Iris pigment epithelial cell (primary cell): ENCODE measurements at places on chromosomes 3 and 15.

DNA sequence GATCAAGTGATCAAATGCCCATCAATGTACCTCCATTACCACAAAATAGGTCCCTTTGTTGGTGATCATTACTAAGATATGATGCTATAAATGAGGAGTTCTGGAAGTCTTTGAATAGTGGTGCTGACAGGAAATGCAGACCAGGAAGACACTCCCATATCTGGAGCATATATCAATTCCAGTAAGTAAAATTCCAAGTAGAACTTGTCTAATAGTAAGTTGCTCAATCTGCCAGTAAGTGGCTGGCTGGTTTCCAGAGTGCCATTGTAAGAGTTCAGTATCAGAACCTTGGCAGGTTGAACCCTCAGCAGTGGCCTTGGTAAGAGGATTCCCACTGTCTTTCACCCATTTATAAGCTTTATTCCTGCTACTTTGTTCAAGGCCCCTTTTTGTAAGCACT, 379.9 kb upstream of the RBMS3 start:
- peak; percentile 72 for DNase-seq

DNA sequence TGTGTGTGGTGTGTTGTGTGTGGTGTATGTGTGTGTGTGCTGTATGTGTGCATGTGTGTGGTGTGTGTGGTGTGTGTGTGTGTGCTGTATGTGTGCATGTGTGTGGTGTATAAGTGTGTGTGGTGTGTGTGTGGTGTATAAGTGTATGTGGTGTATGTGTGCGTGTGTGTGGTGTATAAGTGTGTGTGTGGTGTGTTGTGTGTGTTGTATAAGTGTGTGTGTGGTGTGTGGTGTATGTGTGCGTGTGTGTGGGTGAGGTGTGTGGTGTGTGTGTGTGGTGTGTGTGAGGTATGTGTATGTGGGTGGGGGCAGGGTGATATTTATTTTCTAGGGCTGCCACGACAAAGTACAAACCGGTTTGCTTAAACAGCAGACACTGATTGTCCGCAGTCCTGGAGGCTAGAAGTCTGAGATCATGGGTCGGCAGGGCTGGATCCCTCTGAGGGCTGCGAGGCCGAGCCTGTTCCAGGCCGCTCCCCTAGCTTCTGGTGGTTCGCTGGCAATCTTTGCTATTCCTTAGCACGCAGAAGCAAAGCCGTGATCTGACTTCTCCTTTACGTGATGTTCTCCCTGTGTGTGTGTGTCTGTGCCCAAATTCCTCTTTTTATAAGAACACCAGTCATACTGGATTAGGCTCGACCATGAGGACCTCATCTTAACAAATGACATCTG, 160.2 kb downstream of the XXYLT1 start:
- DNase-seq: no peak

GRCh38 chr15:101048581-101049030, 129.4 kb downstream of the LRRK1 start:
- no peak for DNase-seq

DNA sequence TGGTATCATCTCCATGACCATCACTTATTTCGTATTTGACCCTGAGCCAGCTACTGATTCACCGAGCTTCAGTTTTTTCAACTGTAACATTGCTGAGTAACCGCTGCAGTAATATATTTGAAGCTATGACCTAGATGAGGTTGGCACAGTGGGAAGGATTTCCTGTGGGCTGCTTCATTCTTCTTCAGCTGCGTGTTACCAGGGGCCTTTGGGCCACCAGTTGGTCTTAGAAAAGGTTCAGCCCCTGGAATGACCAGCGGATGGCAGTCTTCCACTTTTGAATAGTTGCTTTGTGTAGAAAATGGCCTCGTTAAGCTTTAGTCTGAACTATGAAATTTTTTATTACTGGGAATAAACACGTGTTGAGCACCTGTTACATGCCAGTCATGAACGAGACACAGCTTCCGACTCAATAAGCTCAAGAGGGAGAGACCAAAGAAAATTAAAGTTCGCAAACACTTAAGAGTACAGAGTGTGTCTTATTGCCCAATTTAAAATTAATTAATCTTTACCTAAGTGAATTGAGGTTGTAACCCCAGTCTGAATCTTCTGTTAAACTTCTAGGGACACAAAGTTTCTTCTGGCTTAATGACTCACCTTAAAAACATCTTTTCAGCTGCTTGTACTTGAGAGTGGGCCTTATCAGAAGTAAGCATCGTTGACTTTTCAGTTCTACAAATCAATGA, 57.6 kb upstream of the NR2E3 start:
- peak; percentile 97 for DNase-seq

DNA sequence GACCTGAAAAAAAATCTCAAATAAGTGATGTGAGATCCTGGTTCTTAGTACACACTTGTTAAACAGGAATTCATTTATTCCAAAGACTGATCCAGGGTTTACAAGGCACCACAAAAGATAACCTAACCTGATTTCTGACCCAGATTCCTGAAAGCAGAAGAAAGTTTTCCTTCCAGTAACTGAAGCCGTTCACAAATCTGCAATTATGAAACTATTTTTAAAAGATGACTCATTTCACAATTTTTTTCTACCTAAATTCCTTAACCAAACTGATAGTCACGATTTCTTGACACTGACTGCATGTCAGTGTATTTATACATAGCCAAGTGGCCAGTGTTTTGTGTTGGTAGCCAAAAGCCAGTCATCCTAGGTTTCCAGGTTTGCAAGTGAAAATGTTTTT, 17.1 kb downstream of the SLC9A9 start:
- DNase-seq: peak; percentile 52

- no peak for DNase-seq
These were observed 41.5 kb upstream of the ATP2B2 start for GRCh38 chr3:10546820-10547263.

DNA sequence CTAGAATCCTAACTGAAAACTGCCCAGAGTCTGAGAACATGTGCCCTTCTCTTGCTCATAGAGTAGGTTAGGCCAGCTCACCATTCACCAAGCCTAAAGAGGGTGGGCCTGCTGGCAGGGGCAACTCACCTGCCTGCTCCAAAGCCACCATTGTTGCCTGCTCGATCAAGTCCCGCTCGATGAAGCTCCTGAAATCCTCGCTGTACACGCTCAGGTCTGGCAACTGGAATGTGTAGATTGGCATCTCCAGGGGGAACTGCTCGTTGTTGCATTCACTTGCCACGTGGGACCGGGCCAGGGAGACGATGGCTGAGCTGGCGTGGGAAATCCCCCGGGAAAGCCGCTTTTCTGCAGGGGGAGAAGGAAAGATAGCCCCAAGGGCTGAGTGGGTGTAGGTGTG, 232.2 kb downstream of the KLF13 start:
- DNase-seq: no peak

- DNase-seq: peak; percentile 46
These were observed 147.1 kb downstream of the PGPEP1L start for GRCh38 chr15:98860281-98861041.

DNA sequence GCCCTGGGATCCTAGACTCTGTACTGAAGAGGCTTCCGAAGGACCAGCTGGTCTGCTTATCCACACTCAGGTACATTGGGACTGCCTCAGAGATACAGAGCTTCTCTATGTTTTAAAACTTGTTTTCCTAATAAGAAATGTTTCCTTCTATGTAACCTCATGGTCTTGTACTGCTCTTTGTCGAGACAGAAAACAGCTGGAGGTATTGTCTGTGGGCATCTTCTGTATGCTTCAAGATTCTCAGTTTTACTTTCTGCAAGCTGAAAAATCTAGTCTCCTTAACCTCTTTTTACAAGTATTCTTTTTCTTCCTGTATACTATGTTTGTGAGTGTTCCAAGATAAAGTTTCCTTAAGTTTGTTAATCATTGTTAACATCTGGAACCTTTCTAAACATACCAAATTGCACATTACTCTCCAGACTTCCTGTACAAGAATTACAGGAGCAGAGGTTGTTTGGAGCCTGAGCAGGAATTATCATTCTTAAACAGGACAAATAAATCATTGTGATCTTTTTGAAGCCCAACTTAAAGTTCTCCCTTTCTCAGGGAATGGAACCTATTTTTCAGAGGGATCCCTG, 358.3 kb upstream of the CFAP20DC start:
- no peak for DNase-seq

DNA sequence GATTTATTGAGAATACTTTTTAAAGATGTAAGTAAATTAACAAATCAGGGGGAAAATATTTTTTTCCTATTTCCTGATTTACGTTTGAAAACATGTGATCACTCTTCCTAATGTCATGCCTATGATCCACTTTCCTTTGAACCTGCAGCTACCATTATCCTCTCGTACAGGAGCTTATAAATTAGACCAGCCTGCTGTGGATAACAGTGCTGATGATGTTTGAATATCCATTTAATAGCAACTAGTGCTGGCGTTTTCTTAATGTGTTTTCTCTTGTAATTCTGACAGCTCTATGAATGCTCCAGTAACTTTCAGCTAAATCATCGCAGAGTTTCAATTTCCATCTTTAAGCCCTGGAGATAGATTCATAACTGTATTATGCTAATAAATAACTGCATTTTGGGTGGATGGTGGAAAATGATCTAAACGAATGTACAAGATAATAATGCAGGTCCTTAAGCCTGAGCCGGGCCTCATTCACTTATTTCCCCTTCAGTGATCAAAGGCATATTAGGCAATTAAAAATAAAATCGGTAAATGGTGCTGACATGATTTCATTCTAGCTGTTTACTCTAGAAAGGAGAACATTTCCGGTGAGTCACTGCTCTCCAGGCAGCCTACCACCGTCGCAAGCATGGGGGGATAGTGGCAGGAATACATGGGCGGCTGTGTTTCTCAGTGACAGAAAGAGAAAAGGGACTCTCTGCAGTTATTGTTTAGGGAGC, 58.5 kb upstream of the SLC24A5 start:
- DNase-seq: peak; percentile 77

DNA sequence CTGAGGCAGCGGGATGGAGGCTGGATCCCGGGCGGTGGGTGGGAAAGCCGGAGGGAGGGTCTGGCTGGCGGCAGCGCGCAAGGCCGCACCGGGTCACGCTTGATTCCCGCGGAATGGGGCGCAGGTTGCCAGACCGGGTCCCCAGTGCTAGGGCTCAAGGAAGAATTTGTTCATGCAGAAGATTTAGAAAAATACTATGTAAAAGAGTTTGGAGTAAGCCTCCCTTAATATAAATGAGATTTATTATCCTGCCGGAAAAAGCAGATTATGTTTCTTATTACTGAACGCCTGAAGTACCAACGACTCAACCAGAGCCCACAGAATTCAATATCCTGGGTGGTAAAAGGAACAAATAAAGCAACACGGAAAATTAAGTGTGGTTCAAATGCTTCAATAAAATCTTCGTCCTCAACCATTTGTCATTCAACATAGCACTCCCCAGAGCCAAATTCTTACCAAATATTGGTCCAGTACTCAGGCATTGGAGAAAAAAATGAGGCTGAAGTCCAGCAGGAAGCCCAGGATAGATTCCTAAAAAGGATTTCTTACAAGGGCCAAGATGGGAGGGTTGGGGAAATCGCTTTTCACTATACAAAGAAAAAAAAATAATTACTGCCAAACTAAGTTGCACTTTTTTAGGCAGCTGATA, 1.2 kb upstream of the ZBTB20 start:
- DNase-seq: peak; percentile 16

DNA sequence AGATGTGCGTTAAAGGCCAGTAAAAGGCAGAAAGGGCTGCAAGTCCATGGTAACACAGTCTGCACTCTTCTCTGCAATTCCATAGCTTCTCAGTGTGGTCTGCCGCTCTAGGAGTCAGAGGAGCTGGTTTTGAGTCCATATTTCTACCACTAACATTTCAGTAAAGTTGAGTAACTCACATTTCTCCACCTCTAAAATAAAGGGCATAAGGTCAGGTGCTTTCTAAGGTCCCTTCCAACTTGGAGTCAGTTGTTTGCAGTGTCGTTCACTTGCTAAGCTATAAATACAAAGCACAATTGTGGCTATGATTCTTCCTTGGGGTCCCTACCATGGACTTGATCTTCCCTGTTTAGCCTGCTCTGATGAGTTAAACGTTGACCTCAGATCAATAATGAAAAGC, 171.1 kb downstream of the P3H2 start:
- DNase-seq: no peak

- no peak for DNase-seq
These were observed 2.4 kb downstream of the ADAMTS9 start for GRCh38 chr3:64685331-64685799.
